Substantia nigra (tissue), 51 donors: ENCODE measurements at places on chromosomes 7 and 10.

- DNase-seq, result no peak
Observed at GRCh38 chr10:131980761-131981428, 828 bp downstream of the BNIP3 start.

DNA sequence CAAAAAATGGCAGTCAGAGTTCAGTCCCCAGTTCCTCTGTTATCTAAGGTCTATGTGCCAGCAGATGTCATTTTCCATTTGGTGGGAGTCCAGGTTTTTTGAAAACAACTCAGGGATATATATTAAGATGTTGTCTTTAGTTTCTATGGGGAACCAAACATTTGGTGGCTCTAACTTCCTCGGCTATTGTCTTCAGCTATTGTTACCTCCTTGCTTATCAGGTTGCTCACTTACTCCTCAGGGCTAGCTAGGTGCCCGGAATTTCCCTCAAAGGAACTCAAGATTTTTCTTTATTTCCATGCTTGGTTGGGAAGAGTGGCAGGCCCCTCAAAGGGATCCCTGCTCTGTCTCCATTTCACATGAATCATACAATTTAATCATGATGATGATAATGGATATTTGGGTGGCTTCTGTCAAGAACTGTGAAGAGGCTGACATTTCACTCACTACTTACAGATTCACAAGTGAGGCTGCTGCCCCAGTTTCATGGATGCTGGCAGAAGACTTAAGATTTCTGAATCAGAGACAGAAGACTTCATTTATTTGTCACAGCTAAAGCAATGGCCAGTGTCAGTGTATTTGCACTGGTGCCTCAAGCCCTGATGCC, 182.8 kb downstream of the PKD1L1 start:
- no peak for DNase-seq

DNA sequence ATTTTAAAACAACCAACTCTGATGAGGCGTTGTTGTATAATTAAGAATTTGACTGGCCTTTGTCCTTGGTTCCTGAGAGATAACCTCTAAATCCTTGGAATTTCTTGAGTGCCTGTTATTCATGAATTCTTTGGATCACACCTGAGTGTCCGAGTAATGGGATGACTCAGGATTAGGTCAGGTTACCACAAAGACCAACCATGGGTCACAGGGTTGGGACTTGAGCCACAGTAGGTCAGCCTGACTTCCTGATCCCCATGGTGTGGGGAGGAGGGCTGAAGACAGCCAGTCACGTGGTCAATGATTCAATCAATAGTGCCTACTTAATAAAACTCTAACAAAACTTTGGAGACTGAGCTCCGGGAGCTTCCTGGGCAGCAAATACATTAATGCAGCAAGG, 192.5 kb downstream of the GFRA1 start:
- DNase-seq, result no peak

- no peak for DNase-seq
Observed at GRCh38 chr7:105448181-105448580, 59.5 kb upstream of the SRPK2 start.

DNA sequence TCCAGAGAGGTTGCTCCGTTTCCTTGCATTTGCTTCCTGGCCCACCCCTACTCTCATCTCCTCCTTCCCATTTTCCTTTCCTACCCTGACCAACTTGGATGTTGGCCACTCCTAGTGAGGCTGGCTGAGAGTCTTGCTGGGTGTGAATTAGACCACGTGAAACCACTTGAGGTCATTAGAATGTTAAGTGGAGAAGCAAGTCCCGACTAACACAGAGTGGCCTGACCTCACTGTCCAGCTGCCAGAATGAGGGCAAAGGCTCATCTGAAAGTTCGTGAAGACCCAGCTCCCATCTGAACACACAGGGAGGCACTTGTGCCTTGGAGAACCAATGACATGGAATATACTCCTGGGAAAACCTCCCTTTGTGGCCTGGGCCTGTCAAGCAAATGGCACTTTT, 80.8 kb downstream of the WDR11 start:
- DNase-seq, result no peak

DNA sequence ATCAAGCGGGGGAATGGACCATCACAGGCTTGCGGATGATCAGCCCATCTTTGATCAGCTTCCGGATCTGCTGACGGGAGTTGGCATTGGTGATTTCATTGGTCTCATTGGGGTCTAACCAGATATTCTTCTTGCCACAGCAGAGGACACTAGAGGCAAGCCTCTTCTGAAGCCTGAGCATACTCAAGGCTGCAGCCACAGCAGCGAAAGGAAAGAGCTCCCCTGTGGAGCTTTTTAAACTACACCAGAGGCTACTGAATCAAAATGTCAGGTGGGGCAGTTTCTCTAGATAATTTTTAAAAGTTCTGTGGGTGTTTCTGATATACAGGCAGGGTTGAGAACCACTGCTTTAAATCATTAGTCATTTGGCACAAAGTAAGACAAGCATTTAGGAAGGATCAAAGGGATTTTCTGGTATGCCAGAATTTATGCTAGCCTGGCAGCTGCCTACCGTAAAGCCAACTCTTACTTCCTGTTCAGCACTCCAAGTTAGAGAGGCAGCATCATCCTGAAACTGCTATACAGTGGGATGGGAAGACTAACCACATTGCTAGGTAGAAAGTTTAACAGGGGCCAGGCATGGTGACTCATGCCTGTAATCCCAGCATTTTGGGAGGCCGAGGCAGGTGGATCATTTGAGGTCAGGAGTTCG, 7.0 kb downstream of the NAPEPLD start:
- DNase-seq, result no peak

GRCh38 chr10:47451273-47451997, 32.5 kb downstream of the ANXA8 start:
- DNase-seq, result no peak

DNA sequence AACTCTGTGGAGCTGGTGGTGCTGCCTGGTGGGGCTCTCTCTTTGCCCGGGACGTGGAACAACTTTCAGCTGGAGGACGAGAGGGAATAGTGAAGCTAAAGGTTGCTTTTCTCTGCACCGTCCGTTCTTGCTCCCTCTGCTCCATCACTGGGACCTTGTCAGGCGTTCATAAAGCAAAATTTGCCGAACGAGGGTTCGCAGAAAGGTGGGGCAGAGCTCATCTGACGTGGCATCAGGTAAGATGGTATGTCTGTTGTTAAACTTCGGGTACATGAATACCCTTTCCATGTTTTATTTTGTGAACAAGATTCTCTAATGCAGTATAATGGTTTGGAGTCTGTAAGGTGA, 416 bp downstream of the BBS9 start:
- DNase-seq, result no peak

DNA sequence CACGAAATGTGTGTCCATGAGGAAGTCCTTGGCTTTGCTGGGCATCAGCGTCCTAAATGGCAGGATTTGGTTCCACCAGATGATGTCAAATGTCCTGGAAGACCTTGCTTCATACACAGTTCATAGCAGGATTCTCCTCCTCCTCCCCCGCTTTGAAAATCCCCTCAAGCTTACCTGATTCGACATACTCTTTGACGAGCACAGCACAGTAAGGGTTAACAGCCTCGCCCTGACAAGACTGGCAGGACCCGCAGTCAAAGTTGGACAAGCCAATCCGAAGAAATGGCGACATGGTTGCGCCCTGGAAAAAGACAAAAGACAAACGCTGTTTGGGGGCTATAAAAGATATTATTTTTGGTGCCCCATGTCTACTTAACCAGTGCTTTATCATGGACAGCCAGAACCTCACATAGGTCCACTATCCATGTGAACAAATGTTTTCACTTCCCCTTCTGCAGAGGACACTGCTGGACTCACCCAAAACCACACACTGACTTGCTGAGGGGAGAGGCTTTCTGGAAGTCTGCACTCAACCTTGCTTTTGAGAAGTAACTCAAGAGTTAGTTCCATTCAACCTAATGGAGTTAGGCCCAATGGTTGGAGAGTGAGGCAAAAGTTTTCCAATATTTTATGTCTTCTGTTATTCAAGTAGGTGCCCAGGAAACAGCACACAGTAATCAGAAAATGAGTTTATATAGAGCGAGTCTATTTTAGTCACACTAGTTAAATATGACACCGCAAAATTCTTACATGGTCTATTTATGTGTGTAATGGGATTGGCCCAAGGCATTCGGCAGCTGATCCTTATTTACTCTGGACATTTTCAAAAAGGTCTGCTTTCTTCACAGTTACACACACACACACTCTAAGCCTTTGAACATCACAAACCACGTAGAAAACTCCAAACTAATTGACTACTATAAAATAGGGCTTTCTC, 65.0 kb downstream of the PRKCQ start:
- no peak for DNase-seq

GRCh38 chr10:50937230-50937907, 51.9 kb upstream of the A1CF start:
- no peak for DNase-seq

- no peak for DNase-seq
Observed at GRCh38 chr7:156791241-156791640, 101.7 kb downstream of the LMBR1 start.

- no peak for DNase-seq
Observed at GRCh38 chr7:15113752-15114151, 211.2 kb upstream of the DGKB start.

DNA sequence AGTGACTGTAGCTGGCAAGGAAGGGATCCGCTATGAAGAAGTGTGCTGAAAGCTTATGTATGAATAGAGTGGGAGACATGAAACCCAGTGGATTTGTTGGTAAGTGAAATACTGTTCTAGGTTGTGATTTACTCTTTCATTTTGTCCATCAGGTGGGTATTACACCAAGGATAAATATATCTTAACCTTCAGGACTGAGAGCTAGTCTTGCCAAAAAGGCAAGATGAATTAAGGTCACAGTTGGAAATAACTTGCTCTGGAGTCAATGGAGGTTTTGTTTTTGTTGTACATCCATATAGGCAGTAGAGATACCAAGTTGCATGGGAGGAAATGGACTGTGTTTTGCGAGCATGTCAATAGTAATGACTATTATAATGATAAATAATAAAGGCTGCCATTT, 190.6 kb downstream of the TMEM178B start:
- DNase-seq, result no peak

GRCh38 chr7:66418537-66418936, 210.1 kb upstream of the KCTD7 start:
- no peak for DNase-seq

DNA sequence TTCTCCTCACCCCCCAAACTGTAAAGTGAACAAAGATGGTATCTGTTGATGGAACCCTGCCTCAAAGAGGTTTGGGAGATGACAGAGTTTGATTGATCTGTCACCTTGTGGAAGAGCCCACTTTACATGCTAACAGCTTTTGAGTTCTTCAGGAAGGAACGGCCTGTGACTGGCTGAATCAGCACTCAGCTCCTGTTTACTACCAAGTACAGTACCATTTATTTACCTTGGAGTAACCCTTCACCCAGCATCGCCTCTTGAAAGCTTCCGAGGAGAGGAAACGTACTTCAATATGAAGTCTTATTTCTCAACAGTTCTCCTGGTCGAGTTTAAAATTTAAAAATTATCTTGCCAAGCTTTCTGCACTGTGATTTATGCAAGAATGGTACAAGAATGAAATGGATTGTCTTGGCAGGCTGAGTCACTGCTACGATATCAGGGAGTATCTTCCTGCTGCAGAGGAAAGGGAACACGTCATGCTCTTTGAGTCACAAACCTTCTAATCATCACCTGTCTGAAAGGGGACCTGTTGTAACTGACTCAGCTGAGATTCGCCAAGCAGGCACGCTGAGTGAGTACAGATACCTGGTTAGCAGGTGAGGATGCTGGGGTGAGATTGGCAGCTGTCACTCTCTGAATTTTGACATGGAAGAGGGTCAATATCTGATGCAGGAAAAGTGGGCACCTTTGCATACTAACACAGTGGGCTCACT, 30.1 kb downstream of the KLF6 start:
- DNase-seq, result no peak

DNA sequence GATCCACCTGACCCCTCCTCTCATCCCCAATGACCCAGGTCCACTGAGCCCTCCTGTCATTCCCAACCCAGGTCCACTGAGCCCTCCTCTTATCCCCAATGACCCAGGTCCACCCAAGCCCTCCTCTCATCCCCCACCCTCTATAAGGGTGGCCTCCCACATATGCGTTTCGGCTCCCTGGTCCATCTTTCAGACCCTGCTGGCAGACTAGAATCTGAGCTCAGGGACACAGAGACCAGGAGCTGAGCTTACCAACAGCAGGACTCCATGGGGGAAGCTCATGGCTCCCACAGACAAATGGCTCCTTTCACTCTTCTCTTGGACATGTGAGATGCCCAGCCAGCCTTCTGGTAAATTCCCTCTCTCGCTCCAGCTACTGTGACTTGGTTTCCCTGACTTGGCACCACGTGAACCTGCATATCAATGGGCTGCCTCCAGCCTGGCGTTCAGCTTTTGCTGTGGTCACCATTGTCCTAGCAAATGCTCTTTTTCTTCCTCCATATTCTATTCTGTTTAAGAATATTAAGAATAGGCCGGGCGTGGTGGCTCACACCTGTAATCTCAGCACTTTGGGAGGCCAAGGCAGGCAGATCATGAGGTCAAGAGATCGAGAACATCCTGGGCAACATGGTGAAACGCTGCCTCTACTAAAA, 24.8 kb upstream of the INPP5A start:
- DNase-seq, result no peak

DNA sequence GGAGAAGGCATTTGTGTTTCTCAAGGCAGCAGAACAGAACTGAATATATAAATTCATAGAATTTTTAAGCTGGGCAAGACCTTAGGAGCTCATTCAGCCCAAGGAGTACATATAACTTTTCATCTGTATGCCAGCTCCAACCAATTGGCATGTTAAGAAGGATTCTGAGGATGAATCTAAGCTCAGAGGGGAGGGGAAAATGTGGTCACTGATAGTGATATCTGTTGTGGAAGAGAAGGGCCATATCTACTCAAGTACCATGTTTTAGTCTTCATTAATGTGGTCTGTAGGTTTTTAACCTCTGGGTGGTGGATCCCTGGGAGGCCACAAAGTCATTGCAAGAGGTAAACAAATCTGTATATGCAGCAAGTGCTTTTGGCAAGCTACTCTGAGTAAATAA, 6.4 kb downstream of the CALD1 start:
- no peak for DNase-seq

DNA sequence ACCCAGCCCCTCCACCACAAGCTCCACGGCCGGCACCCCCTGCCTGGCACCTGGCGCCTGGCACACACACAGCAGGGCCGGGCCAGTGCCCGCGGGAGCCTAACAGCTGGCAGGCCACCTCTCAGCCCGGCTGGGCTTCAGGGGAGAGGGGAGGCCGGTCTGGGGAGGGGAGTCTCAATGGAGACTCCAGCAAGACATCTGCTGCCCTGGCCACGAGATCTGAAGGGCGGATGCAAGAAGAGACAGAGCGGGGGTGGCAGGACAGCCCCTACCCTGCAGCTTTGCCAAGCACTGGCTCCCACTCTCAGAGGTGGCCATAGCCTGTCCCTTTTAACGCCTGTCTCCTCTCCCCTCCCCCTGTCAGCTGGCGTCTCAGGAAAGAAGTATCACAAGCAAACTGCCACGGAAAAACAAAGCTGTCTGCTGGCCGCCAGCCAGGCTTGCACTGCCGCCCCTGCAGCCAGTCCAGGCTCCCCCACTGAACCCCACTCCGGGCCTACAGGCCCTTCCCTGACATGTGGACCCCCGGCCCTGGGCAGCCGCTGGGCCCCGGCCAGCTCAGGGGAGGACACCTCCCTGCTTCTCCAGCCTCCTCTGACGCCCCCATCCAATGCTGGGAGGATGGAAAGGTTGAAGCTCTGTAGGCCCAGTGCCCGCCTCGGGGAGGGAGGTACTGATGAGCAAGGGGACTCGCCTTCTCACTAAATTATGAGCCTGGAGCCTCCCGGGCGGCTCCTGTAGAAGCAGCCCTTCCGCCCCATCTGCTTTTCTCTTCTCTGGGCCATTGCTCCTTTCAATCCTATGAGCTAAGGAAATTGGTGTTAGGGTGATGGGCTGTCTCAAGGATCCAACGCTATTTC, 178.4 kb downstream of the ARHGAP12 start:
- peak; percentile 25 for DNase-seq

GRCh38 chr7:30087371-30087770, 47.4 kb upstream of the MTURN start:
- no peak for DNase-seq
